ENCODE measurements at places on chromosomes 12 and 14.

DNA sequence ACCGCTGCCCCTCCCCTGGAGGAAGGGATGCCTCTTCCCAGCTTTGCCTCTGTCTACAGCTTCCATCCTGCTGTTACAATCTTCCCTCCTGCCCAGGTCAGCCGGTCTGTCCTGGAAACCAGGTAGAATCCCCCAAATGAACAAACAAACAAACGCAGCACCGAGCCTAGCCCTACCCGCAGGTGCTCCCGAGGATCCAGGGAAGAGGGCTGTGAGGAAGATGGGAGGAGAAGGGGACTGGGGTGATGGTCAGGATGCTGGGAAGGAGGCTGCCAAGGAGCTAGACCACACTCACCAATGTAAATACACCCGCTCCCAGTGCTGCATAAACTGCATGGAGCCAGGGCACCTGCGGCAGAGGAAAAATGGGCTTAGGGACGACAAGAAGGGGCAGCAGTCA, 16.6 kb downstream of the FAIM2 start:
- DNase-seq = no peak

DNA sequence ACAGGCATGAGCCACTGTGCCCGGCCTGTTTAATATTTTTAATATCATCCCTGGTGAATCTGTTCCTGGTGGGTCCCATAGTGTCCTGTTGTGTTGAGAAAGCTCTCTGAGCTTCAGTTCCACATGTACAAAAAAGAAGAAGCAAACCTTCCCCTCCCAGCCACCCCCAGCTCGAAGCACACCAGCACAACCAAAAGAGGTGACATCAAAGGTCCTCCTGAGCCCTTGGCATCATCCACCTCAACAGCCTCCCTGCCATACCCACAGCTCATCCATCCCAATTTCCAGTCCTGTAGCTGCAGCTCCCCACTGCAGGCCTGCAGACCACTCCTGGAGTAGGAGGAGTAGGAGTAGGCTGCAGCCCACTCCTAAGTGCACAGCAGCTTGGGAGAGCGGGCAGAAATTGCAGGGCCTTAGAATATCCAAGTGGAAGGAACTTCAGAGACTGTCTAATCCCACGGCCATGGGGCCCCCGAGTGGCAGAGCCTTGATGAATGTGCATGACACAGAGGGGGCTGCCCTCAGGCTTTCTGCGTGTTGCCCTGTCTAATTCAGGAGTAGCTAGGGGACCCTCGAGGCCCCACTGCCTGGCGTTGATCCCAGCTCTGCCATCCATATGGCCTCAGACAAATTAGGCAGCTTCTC, 36.7 kb upstream of the CD9 start:
- DNase-seq = no peak

GRCh38 chr12:111046896-111047295, 126.5 kb upstream of the MYL2 start:
- DNase-seq = no peak

DNA sequence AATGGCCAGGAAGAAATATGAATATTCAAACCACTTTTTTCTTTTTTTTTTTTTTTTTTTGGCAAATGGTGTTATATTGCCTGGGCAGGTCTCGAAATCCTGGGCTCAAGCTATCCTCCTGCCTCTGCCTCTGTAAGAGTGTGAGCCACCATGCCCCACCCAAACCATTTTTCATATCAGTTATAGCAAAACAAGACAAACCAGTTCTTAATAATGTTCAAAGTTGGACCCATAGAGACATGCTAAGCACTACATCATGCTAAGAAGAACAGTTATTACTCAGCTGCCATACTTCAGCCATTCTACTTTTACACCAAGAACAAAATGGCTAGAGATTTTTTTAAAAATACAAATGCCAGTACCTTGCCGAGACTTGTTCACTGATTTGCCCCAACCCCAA, 25.5 kb downstream of the EIF2S1 start:
- DNase-seq = no peak

DNA sequence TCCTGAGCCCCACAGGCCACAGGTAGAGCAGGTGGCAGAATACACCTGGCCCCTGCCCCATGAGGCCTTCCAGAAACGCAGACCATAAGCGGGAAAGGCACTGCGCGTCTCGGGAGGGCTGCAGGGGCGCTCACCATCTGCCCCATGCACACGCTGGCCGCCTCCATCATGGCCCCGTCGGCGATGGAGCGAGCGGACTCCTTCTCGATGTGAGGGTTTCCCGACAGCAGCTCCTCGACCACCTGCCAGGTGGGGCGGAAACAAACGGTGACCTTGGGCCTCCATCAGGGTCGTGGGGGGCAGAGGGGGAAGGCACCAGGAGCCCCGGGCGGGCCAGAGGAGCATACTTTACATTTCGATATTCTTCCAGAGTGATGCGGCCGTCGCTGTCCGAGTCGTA, 52.8 kb downstream of the TESC start:
- no peak for DNase-seq

- peak; percentile 23 for DNase-seq
Measured at GRCh38 chr14:34742270-34743115, 28.1 kb upstream of the CFL2 start.

GRCh38 chr12:79549531-79550271, 141.1 kb downstream of the PAWR start:
- DNase-seq = no peak

GRCh38 chr12:98997899-98998298, 352.8 kb downstream of the APAF1 start:
- DNase-seq = no peak

DNA sequence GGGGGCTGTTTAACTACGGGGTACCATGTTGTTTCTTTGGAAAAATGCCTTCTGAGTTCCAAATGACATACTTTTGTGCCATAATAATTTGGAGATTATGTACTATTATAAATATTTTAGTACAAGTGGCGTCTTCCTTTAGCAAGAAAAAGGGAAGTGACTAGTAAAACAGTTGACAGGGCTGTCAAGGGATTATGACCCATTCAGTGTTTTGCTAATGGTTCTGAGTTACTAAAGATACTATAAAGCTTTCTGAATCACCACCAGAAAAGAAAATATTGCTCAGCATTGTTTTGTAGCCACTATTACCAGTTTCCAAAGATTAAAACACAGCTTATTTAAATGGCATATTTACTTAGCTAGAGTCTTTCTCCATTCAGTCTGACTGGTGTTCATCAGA, 334.9 kb downstream of the SNAPC1 start:
- DNase-seq = peak; percentile 42

DNA sequence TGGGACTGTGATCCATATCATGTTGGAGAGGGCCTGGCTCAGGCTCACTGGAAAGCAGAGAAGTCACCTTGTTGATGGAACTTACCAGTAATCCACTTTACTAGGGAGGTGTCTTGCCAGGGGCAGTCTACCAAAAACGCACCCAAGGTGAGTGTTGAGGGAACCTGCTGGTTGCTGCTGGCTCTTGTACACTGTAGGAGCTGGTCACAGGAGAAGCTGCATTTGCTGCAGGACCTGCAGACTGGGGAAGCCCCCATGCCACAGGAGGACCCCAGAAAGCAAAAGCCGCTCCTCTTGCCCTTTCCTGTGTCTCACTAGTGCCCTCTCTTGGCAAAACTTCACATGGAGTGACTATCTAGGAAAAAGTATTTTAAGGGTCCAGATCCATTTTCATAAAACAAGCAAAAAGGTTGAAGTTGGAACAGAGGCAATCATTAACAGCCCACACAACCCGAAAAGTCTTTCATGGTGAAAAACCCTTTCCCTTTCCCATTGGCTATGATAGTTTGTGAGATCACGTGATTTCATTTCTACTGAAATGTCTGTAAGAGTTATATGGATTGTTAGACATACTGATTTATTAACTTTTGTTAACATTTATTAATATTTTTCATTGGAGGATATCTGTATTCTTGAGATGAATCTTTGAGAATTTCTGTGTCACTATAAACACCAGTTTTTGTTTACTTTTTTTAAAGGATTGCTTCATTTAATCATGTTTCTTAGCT, 59.2 kb downstream of the RASSF8 start:
- peak; percentile 18 for DNase-seq

DNA sequence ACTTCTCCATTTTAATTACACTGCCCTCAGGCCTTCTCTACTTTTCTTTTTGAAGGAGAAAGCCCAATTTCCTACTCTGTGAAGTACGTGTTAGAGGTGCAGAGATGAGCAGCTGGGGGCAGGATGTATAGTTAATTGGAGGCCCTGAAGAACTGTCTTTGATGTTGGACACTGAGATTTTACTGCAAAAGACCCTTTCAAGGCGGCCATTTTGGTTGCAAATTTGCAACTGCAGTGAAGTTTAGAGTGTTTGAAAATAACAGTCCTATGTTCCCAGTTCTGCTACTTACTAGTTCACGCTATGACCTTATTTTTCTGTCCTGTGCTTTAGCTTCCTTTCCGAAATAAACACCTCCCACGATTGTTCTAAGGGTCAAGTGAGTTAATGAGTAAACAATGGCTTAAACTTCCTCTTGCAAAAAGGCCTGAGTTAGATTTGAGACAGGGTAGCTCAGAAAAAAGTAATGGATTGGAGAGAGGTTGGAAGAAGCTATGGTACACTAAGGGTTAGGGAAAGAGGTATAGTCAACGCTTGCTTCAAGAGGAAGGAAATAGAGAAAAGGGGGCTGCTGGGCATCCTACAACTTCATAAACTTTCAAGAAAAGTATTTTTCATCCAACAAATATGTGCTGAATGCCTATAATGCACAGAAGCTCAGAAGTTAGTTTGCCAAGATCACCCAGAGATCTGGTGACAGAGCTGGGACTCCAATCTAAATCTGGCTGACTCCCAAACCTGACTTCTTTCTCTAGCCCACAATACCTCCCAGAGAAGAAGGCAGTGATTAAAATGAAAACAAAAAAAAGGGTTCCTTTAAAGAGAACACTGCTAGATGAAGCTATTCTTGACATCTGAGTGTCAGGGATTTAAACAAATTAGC, 26.4 kb upstream of the DICER1 start:
- DNase-seq = no peak

- peak; percentile 72 for DNase-seq
Measured at GRCh38 chr12:27552886-27553560, 29.0 kb downstream of the PPFIBP1 start.

DNA sequence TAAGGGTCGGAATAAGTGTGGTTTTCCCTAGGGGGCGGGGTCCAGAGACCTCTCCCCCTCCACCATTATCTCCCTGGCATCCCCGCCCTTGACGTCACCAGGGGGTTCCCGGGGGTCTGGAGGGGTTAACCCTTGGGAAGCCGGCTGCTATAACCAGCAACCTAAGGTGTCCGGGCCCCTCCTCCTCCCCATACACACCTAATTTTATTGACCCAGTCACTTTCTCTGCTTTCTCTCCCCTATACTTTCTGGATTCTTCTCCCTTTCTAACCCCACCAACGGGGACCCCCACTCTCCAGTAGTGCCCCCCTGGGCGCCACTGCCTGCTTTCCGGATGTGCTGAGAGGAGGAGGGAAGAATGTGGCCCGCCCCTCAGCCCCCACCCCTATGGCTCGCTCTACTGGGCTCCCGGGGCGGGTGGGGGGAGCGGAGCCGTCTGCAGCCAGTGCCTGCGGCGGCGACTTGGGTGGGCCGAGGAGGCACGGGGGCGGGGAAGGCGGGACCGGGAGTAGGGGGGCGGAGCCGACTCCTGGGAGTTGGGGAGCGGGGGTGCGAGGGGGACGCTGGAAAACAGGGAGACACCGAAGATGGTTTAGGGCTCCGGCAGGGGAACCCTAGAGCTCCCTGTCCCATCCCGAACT, 1.8 kb downstream of the GLI1 start:
- DNase-seq = no peak

DNA sequence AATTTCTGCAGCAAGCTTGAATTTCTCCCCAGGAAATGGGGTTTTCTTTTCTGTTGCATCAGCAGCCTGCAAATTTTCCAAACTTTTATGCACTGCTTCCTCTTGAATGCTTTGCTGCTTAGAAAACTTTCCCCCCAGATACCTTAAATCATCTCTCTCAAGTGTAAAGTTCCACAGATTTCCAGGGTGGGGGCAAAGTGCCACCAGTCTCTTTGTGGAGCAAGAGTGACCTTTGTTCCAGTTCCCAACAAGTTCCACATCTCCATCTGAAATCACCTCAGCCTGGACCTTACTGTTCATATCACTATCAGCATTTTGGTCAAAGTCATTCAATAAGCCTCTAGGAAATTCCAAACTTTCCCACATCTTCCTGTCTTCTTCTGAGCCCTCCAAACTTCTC, 241.6 kb upstream of the TMTC1 start:
- no peak for DNase-seq

DNA sequence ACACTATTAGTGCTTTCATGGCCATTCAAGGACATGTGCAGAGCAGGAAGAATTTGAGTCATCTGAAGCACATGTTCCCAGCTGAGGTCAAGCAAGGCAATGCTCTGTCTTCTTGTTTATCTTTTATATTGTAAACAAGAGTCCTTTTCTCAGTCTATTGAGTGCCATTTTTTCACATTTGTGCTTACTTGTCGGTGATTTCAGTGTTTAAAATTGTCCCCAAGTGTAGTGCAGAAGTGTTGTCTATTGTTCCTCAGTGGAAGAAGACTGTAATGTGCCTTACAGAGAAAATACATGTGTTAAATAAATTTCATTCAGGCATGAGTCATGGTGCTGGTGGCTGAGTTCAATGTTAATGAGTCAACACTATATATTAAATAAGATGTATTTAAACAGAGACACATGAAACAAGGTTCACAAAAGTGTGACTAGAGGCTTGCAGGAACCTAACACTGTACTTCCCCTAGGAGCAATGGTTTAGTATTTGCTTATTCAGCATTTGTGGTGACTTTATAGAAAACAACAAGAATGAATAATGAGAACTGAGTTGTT, 391.1 kb downstream of the LRIG3 start:
- no peak for DNase-seq

GRCh38 chr12:12577786-12578185, 15.1 kb upstream of the DUSP16 start:
- no peak for DNase-seq

- no peak for DNase-seq
Measured at GRCh38 chr14:92014040-92014439, 25.8 kb downstream of the TRIP11 start.

- no peak for DNase-seq
Measured at GRCh38 chr12:38744041-38744440, 161.3 kb downstream of the CPNE8 start.

GRCh38 chr14:49920935-49921334, 28.1 kb downstream of the ARF6 start:
- DNase-seq = peak; percentile 52

- DNase-seq = no peak
Measured at GRCh38 chr12:131842169-131842568, 14.0 kb downstream of the MMP17 start.

Data from MV-4-11 (cell line).